PC-3 (cell line): ENCODE measurements at places on chromosomes 5 and 9. TPM values are rescaled to one million over a fixed set of nuclear protein-coding genes. Genes with fewer than 3 reads are reported as not detected.

- peak; percentile 32 for DNase-seq
Observed at GRCh38 chr9:69471433-69471832, 146.4 kb downstream of the ENTREP1 start.

Gene TLR4
- 0.06 TPM in 1 of 2 replicates, not detected in the other for total RNA-seq

Gene SMIM33
- total RNA-seq, result not detected in 2 replicates

DNA sequence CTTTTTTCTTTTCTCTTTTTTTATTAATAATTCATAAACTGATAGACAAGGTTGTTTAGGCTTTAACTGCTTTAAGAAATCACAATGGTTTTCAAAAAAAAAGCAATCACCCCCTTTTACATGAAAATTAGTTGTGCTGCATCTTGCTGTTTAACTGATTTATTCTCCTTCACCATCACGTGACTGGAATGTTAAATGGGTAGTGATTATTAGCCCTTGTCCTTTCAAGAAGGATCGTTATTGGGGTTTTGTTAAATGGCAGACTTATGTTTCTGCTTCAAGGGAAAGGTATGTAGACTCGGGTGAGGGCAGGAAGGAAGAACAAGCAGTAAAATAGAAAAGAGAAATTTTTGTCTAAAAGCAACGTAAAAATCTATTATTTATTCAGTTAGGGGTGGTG is 175.6 kb upstream of the TLE4 start:
- DNase-seq, result no peak

- DNase-seq, result no peak
Observed at GRCh38 chr5:77663090-77663863, 24.8 kb upstream of the OTP start.

Gene SLC46A2
- not detected in 2 replicates for total RNA-seq
